ENCODE measurements at places on chromosomes 7 and 10.

DNA sequence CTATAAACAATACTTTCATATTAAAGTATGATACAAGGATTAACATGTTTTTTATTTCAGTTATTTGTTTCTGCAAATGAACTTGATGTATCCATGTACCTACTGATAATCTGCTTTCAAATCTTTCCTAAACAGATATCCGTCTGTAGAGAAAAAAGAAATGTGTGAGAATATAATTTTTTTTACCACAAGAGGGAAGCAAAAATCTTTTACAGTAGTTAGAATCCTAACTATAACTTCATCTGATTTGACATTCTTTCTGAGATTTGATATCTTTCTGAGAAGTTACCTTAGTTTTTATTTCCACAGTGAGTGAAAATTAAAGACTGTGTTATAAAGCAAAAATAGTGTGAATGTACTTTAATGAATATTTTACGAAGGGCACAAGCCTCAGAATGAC lies 203.9 kb upstream of the PCLO start:
- DNase-seq: no peak

- no peak for DNase-seq
These were observed 18.6 kb upstream of the GTPBP4 start for GRCh38 chr10:969473-970150.

DNA sequence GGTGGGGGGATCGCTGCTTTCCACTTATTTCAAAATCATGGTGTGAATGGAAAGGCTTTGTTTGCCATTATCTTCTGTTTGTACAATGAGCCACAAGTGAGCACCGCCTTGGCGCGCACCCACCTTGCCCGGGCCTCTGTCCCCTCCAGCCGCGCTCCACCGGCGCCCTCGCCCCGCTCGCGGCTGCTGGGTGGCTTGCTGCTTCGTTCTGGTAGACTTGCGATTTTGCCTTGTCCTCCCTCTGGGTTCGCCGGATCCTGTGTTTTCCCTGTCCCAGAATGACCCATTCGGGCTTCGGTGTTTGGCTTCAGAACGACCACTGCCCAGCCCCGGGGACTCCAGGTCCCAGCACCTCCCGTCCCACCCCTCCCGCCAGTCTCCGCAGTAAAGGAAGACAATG lies 273.0 kb upstream of the BMPER start:
- no peak for DNase-seq

DNA sequence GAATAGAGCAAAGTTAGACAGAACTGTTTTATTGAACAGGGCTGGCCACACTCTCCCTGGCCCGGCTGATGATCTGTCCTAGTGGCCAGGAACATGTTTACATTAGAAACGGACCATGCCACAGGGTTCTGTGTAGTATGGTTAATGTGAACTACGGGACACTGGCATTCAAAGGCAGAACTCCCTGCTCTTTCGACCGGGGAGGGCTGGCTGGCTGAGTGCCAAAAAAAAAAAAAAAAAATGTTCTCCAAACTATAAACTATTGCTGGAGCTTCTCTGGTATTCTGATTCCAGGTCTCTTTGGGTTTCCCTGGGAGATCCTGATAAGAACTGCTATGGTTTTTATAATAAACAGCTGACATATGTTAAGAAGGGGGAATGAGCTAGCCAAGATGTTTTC lies 1262.6 kb upstream of the SORCS1 start:
- peak; percentile 21 for DNase-seq

- DNase-seq: no peak
These were observed 615.2 kb upstream of the FOXK1 start for GRCh38 chr7:4066626-4067475.

- no peak for DNase-seq
These were observed 433.9 kb upstream of the ZMIZ1 start for GRCh38 chr10:78634835-78635234.

DNA sequence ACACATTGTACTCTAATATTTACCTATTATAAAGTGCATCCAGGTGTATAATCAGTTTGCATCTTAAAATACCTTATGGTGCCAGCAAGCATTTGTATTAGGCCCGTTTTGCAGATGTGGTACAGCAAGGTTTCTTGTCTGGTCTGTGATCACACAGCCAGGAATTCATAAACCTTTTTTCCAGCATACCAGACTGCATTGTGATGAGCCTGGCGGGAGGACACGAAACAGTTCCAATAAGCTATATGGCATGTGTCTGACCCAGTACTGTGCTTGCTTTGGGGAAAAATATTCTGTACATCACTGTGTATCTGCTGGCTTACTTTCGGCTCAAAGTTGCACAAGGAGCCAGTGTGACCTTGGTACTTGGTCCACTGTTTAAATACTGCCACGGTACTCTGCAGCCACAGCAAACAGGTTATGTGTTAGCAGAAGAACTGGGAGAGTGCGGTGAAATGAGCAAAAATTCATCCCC lies 36.3 kb downstream of the CHN2 start:
- DNase-seq: no peak

DNA sequence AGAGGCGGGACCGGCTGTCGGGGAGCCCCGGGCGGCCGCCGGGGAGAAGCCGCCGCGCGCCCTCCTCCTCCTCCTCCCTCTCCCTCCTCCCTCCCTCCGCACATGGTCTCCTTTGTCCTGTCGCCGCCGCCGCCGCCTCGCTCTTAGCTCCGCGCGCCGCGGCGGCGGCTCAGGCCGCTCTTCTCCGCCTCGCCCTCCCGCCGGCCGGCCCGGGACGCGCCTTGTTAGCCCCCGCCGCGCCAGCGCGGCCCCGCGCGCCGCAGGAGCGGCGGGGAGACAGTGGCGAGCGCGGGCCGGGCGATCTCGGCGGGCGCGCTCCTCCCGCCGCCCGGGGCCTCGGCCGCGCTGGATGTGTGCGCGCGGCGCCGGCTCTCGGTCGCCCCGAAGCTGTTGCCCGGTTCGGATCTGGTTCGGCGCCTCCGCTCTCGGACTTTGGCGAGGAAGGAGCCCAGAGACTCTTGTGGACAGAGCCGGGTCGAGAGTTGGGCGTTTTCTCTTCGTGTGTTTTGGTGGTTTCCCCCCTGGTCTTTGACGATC lies 437.4 kb upstream of the GALNT17 start:
- DNase-seq: peak; percentile 49

DNA sequence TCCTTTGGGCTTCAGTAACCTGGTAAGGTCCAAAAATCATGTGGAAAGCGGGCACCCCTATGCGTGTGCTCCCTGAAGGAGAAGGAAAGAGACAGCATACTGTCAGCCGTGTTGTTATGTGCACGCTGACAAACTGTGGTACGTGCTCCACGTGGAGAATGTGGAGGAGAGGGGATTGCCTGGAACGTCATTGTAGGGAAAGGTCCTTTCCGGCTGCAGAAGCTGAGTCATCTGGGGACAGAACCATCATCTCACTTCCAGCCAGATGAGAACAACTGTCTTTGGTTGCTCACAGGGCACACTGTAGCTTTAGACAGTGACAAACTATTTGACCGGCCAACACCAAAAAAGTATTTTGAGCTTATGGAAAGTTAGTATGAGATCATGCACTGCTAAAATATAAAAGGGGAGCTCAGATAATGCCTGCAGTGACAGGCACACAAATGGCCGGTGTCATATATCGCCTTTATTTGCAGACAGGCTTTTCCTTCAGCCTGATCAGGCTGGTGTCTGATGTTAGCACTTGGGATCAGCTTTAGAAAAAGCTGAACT lies 38.8 kb upstream of the GRB10 start:
- DNase-seq: no peak

- no peak for DNase-seq
These were observed 568 bp upstream of the MEOX2 start for GRCh38 chr7:15686957-15687545.

All from suppressor macrophage (primary cell).